ENCODE measurements at places on chromosomes 11 and 22. TPM values are rescaled to one million over a fixed set of nuclear protein-coding genes. Genes with fewer than 3 reads are reported as not detected.

Gene ELF5
- 1.4 TPM for total RNA-seq

Gene F2
- not detected for total RNA-seq

Gene L3MBTL2
- 28.2 TPM for total RNA-seq

Gene TESMIN
- 2.1 TPM for total RNA-seq

Gene CARNS1
- 5.1 TPM for total RNA-seq

Gene RDX
- total RNA-seq, result 105 TPM

Gene UFD1
- 27.4 TPM for total RNA-seq

Gene MMP7
- total RNA-seq, result 9.1 TPM

Gene FZD4
- 35.6 TPM for total RNA-seq

Gene PGA5
- total RNA-seq, result not detected

Gene IGSF22
- 0.44 TPM for total RNA-seq

Gene NXPE4
- total RNA-seq, result not detected

Gene OR51I1
- total RNA-seq, result not detected

Gene SELENOH
- 76.9 TPM for total RNA-seq
